ENCODE measurements at places on chromosomes 1 and 21.

DNA sequence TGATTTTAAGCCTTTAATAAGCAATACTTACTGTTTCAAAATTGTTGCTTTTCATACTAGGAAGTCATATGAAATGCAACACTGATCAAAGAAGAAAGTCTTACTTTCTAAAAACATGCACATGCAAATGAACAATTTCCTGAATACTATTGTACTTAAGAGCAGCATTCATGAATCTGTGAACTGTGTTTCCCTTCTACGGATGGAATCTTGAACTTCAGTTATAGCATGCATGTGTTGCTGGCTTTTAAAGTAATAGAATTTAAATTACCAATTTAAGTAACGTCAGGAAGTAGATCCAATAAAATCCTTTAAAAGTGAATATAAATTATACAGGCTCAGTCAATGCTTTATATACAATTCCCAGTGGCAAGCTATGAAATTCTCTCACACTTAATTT, 348.9 kb downstream of the KCNT2 start:
- DNase-seq: no peak

- no peak for DNase-seq
Observed at GRCh38 chr1:159958719-159959380, 4.8 kb upstream of the SLAMF9 start.

DNA sequence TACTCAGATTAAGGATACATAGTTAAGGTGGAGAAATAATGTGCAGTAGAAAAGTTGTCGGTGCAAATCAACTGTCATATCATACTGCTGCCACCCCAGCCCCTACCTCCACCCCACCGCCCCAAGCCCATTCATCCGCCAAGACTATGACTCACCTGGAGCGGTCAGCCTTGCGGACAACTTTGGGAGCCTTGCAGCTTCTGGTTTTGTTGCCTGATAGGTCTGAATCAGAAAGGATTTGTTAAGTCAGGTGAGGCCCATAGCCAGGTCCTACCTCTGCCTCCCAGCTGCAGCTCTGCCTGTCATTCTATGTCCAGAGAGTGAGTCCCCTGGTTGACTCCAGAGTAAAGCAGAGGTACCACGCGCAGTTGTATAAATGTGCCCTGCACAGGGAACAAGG, 12.6 kb downstream of the C1orf162 start:
- DNase-seq: no peak

DNA sequence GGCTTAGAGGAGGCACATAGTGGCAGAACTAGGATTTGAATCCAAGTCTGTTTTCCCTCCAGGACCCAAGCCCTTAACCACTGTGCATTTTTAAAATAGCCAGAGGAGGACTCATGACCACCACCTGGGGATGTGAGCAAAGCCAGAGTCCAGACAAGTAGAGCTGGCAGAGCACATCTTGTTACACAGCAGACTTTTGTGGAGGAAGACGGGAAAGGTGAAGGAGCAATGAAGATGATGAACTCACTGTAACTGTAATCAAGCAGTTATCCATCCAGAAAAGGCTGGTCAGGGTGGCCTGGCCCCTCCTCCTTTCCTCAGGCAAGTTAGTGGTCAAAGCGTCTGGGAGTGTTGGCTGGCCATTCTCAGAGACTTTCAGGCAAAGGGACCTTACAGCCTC, 50.9 kb downstream of the SLC44A3 start:
- DNase-seq: no peak

DNA sequence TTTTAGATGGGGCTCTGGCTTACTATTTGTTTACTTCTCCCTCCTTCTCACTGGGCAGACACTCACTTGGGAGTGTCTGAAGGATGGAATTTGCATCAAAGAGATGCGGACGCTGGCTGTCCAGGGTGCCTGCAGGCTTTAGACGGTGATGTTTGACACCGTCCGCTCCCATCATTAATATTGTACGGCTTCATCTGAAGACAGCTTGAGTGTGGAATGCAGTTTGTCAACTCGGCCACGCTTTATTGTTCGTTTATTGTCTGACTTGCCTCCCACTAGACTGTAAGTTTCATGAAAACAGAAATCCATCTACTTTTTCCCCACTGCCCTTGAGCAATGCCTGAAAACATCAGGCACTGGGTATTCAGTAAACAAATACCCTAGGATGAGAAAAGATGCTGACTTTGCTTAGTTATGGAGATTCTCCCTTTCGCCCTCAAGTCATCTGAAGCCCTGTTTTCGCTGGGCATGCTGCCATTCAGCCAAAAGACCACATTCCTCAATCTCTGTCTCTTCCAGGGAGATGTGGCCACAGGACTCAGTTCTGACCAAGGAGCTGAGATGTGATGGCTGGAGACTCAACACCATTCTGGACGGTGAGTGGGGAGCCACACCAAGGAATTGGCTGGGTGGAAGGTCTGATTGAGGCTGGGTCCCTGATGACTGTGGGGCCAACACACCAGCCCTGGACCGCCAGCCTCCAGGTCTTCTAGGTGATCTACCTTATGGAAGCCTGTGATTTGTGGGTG, 87.6 kb downstream of the BCAR3 start:
- DNase-seq: no peak

DNA sequence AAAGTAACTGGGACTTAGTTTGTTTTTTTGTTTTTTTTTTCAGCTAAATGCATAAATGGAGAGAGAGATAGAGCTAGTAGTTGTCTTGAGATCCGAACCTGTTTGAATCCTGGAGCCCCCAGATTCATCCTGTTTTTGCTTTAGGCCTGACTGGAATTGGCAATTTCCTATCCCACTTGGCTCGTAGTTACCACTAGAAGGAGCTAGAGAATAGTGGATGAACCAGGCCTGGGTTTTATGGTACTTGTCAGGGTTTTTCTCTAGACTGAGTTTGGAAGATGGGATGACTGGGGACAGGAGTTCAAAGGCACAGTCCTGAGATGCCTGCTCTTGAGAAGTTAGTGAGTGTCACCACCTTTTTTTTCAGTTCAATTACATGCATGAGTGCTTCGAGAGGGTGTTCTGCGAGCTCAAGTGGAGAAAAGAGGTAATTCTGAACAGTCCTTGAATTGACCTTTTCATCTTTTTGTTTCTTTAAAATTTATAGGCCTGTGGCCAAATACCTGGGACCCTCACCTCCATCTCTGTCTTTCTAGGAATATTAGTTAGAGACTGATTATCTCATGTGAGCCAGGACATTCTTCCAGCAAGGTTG, 23.4 kb downstream of the CELF3 start:
- DNase-seq: no peak

All from stimulated activated CD4-positive, alpha-beta T cell treated with anti-CD3 and anti-CD28 coated beads, Interleukin-1b, Interleukin-23, amount 100 ng/mL, for 1 hour (primary cell).